Dermis microvascular lymphatic vessel endothelial cell (primary cell): ENCODE measurements at places on chromosomes 7 and 10.

DNA sequence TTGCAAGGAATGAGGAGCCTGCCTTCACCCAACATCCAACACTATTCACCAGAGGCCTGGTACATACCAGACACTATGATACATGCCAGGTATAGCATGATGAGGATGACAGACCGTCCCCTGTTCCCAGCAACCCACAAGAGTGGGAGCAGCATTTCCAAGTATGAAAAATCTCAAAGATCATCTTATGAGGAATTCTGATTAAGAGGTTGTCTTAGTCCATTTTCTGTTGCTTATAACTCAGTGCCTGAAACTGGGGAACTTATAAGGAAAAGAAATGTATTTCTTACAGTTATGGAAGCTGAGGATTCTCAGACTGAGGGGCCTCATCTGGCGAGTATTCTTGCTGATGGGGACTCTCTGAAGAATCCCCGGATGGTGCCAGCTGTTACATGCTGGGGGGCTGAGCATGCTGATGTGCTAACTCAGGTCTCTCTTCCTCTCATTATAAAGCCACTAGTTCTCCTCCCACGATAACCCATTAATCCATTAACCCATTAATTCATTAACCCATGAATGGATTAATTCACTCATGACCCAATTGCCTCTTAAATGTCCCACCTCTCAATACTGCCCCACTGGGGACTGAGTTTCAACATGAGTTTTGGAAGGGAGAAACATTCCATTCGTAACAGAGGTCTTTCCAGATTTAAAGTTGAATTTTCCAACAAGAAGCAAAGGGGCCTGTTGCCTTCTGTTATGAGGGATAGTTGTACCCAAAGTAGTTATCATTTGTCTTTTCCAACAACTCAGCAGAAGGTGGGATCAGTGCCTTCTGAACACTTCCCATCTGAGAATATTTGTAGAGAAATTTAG lies 173.9 kb downstream of the HERPUD2 start:
- DNase-seq = no peak

DNA sequence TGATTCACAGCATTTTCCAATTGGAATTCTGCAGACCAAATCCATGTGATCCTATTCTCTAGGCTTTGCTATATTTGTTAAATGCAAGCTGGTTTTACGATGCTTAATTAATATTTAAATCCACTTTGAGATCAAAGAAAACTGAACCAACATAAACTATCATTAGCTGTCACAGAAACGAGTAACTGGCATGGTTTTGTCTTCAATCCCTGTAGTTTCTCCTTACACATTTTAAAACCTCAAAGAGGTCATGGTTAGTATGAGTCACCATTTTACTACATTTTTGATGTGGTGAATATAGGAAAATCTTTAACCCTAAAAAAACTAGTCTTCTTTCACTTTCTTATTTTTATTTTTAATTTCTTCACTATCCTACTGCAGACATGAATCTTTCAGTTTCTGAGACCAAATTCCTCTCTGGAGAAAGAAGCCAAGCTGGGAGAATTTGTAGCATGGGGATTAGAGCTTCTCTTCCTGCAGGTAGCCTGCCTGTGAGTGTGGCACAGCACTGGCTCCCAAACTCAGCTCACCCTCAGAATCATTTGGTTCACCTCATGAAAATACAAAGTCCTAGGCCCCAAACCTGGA lies 8.7 kb upstream of the LIPM start:
- DNase-seq = no peak

DNA sequence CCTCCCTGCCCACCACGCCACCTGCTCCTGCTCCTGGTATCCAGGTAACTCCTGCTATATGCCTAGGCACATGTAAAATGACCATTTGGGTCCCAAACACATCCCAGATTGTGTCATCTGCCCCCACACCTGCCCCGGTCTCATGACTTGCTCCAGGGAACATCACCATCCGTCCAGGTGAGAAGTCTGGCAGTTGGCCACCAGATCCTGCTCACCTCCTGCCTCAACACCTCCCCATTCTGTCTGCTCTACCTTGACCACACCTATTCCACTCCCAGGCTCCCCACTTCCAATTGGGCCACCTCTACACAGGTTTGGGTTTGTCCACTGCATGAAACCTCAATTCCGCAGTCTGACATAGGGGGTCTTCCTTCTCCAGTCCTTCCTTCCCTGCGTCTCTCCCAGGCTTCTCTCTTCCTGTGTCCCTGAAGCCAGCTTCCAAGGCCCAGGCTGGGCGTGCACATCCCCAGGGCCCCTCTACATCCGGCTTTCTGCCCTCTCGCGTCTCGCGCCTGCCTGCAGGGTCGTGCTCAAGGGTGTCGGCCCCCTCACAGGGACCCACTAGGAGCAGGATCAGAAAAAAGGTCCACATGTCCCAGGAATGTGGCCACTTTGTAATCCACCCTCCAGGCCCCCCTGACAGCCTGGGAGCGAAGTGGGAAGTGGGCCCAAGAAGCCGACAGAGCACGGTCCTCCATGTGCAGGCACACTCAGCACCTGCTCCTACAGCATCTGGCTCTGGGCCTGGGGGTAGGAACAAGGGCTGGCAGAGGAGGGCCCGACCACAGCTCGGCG lies 49.3 kb upstream of the DAGLB start:
- no peak for DNase-seq

DNA sequence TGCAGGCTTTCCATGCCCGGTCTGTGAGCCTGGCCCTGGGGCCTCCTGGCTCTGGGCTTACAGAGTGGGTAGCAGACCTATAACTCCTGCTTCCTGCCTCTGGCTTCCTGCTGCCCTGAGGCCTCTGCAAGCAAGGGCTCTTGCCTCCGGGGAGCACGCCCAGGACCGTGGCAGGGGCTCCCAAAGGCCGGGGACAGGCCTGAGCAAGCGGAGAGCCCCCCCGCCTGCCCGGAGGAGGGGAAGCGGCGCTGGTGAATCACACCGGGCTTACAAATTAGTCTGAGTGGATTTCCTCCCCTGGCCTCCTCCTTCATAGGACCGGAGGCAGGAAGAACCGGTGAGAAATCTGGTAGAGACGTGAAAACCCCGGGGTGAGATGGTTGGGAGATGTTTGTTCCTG lies 1.5 kb upstream of the MYL10 start:
- DNase-seq = no peak

- DNase-seq = no peak
Measured at GRCh38 chr10:48767373-48768143, 82.9 kb downstream of the WDFY4 start.

GRCh38 chr7:47454069-47454973 lies 127.6 kb downstream of the TNS3 start:
- no peak for DNase-seq

DNA sequence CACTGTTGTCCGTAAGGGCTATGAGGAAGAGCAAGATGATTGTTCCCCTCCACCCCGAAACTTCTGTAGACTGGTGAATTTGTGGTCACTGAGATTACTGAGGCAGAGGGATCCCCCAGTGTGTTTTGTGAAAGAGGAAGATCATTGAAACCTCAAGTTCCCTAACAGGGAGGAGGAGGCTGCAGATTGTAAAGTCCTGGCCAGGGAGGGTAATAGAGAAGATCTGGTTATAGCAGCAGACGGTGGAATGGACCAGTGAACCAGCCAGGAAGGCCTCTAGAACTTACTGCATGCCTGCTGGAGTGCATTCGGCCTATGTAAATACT lies 31.1 kb downstream of the LMTK2 start:
- DNase-seq = no peak

DNA sequence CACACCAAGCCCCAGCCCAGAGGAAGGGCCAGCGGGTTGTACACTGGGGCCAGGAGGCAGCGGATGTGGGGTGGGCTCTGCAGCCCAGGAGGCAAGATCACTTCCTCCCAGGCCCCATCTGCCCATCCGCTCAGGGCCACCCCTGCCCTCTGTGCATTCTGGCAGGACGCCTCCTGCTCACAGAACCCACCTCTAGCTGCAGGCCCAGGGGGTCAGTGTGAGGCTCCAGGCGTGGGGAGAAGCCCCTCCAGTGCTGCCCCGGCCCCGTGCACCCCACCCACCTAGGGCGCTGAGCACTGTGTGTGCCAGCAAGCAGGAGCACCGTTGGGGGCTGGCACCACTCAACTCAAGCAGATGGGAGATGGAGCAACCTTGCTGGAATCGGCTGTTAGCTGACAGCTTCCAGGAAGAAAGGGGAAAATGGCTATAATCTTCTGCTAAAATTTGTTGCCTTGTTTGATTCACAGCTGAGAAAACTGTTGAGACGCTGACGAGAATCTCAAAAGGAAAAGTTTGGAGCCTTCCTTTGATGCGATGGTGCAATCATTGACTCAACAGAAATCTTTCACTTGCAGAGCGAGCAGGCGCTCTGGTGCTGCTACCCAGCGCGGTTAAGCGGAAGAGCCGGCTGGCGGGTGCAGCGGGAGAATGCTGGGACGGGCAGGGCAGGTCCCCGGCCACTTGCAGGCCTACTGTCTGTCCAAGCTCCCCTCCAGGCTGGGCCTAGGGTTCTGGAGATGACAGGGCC lies 276.1 kb downstream of the ELFN1 start:
- no peak for DNase-seq

GRCh38 chr10:100713859-100714565 lies 31.4 kb upstream of the PAX2 start:
- no peak for DNase-seq

DNA sequence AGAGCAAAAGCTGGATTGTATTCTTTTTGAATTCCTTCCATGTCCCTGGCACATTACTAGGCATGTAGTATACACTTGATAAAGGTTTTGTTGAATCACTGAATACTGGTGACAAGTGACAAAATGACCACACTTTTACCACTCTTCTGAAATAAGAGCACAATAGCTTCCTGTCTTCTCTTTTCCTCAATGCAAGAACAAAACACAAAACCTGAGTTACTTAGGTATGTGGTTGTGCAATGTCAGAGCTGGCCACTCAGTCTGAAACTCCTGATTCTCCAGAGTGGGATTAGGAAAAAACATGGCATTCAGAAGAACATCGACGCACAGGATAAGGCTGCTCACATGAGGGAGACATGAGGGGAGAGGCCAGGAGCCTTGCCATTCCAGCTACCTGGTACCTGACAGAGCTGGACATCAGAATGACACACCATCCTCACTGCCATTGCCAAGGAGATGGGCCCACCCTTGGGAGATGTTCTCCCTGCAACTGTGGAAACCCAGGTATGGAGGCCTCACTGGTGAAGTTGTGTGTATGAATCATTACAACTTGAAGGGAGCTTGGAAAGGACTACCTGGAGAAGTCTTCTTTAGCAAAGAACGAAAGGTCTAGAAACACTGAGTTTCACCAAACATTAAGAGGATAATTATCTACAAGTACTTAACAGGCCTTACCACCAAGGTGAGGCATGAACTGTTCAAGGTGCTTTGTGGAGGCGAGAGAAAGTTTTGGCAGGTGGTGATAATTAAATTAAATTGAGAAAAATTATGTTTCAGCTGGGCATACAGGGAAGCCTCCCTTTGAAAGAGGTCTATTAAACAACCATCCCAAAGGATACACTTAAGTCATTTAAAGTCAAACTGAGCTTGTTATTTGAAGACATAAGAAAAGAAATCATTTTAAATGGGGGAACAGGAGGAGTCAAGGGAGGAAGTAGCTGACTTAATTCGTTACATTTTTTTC lies 246.5 kb upstream of the AOAH start:
- DNase-seq = no peak

GRCh38 chr7:66824041-66824440 lies 83.5 kb downstream of the RABGEF1 start:
- DNase-seq = no peak

GRCh38 chr10:101691081-101691480 lies 3.9 kb downstream of the FBXW4 start:
- DNase-seq = no peak

DNA sequence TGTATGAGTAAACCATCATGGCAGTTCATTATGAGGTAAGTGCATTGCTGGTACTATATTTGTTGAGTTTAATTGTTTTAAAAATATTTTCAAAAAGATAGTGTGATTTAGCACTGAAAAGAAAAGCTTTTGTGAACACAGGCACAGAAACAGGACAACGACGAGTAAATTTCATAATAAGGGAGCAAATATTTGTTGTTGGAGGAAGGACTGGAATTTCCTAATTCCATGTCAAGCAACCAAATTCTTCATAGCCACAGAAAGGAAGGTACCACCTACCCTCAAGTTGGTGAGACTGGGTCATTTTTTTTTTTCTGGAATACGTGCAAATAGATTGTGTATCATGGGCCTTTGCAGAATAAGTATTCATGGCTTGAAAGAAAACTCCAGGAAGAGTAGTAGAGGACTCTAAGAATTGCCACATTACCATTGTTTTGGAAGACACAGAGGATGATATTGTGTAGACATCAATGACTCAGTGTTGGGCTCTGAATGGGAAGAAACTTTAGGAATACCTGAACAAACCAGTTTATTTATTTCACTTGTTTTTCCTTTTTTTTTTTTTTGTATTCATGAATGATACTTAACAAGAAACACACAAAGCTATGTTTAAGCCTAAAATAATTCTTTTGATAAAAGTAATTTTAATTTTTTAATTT lies 7.8 kb downstream of the UBE2D4 start:
- no peak for DNase-seq

- DNase-seq = no peak
Measured at GRCh38 chr10:93652857-93653256, 40.5 kb downstream of the PDE6C start.

DNA sequence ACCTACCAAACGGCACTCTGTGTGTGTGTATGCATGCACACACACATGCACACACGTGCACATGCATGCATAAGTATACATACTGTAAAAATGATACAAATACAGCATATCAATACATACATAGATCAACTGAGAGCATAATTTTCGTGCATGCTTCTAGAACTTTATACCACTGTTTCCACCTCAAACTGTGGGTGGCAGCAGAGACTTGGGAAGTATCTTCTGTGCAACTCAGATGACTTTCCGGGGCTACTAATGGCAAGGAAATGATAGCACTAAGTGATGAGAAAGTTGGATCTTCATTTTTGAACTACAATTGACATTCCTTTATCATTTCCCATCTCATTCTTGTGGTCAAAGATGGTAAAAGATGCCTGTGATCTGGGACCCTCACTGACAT lies 570.7 kb downstream of the REEP3 start:
- no peak for DNase-seq

DNA sequence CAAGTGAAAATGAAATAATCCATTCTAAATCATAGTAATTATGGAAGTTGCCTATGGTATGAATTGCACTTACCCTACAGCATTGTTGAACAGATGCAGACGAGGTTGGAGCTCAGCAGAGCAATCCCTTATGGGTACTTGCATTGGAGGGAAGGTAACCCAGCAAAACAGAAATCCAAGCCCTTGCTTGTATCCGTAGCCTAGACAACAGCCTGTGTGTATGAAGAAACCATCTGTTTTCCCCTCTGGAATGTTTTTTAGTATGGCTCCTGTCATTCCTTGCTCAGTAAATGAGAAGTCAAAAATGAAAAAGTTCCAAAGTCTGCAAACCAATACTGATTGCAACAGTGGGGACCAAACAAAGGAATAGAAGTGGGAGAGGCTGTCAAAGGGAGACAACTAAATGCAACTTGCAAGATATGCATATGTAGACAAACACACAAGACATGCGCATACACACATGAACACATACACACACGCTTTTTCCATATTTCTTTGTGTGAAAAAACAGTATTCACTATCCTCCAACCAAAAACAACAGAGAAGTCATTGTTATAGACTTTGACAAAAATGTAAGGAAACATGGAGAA lies 260.8 kb downstream of the DYNC1I1 start:
- DNase-seq = no peak

GRCh38 chr7:142803901-142804300 lies 33.1 kb downstream of the PRSS2 start:
- no peak for DNase-seq

- peak; percentile 84 for DNase-seq
Measured at GRCh38 chr7:120857588-120858573, at the start of gene TSPAN12. TSS of gene TSPAN12 (minus strand) at chr7:120858144. CDS start at chr7:120856763, 1,381 bp downstream.
